ENCODE measurements at places on chromosomes 3 and 15.

DNA sequence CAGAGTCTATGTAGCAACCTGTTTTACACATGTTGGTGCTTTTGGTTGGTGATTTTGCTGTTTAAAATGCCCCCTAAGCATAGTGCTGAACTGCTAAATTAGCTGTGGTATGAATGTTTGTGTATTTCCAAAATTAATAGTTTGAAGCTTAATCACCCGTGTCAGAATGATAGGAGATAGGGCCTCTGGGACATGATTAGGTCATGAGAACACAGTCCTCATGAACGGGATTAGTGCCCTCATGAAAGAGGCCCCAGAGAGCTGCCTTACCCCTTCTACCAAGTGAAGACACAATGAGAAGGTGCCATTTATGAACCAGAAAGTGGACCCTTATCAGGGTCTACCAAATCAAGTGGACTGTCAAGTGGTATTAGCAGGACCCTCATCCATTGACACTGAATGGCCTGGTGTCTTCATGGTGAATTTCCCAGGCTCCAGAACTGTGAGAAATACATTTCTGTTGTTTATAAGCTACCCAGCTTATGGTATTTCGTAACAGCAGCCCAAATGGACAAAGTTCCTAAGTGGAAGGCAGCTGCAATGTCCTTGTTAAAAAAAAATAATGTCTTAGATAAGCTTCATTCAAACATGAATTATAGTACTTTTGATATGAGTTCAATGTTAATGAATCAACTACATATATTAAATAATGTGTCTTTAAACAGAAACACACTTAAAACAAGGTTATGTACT lies 37.7 kb upstream of the FRMD4B start:
- no peak for DNase-seq

- no peak for DNase-seq
Measured at GRCh38 chr15:71114066-71114680, 1.1 kb upstream of the THSD4 start.

- no peak for DNase-seq
Measured at GRCh38 chr3:88478460-88478859, 328.7 kb downstream of the C3orf38 start.

DNA sequence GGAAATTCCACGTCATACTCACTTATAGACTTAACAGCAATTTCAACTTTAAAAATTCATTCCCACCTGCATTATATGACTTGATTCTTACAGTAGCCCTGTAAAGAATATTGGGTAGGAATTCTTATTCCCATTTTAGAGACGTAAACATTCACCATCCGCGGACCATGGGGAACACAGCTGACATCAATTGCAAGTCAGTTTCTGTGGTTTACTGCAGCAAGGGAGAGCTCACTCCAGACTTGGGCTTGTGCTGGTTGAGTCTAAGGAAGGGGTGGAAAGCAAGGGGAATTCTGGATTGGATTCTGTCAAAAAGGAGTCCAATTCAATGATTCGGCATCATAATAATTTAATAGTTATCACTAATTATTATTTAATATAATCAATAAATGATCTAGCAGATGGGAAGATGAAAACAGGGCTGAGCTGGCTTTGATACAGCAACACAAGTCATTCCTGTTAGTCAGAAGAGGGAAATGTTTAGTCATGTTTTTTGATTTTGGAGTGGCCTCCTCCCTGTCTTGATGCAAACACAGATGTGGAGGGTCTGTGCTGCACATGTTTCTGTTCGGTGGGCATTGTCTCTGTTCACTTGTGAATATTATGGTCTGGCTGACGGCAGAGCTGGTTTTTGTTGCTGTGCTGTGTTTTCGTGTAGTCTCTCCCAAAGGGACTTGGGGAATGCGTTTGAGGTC lies 9.7 kb downstream of the LIPC start:
- DNase-seq = no peak

DNA sequence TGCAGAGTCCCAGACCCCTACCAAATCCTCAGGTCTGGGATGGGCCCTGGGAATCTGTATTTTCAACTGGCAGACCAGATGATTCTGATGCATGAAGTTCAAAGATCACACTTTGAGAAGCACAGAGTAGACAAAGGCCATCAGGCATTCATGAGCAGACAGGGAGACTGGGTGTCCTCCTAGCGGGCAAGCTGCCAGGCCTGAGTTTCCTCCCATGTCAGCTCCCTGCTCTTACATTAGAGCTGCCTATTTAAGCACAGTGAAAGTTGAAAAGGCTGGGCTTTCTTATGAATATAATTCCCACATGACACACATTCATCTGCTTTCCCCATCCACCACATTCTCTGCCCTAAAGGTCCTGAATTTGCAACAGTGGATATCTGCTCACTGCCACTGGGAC lies 14.0 kb downstream of the CAPN3 start:
- no peak for DNase-seq

GRCh38 chr3:140765246-140765645 lies 87.4 kb downstream of the TRIM42 start:
- DNase-seq = no peak

DNA sequence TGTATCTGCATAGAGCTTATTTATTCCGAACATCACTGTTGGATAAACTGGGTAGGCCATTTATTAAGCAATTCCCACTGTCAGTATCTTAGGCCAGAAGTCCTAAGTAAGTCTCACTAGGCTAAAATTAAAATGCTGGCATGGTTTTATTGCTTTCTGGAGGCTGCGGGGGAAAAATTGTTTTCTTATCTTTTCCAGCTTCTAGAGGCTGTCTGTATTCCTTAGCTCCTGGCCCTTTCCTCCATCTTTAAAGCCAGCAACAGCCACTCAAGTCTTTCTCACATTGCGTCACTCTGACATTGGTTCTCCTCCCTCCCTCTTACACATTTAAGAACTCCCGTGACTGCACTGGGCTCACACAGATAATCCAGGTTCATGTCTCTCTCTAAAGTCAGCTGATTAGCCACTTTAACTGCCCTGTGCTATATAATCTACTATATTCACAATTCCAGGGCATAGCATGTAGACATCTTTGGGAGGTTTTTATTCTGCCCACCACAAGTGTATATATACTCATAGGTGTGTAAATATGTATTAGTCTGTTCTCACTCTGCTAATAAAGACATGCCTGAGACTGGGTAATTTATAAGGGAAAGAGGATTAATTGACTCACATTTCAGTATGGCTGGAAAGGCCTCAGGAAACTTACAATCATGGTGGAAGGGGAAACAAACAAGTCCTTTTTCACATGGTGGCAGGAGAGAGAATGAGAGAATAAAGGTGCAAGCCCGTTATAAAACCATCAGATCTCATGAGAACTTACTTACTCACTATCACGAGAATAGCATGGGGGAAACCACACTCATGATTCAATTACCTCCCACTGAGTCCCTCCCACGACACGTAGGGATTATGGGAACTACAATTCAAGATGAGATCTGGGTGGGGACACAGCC lies 113.5 kb upstream of the SLC7A14 start:
- DNase-seq = no peak

GRCh38 chr15:72170691-72171090 lies 26.9 kb downstream of the GRAMD2A start:
- no peak for DNase-seq

GRCh38 chr3:53242642-53243041 lies 13.2 kb downstream of the TKT start:
- DNase-seq = no peak

- DNase-seq = no peak
Measured at GRCh38 chr15:38853608-38854007, 289.0 kb upstream of the RASGRP1 start.

GRCh38 chr15:84970843-84971242 lies 10.8 kb upstream of the PDE8A start:
- DNase-seq = no peak

DNA sequence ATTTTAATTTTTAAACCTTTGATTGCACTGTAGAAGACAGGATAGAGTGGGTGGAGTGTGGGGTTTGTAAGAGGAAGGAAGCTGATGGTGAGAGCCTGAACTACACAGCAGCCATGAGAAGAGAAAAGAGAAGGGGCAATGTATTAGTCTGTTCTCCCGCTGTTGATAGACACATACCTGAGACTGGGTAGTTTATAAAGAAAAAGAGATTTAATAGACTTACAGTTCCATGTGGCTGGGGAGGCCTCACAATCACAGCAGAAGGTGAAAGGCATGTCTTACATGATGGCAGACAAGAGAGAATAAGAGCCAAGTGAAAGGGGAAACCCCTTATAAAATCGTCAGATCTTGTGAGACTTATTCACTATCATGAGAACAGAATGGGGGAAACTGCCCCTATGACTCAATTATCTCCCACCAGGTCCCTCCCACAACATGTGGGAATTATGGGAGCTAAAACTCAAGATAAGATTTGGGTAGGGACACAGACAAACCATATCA lies 37.3 kb downstream of the STARD5 start:
- no peak for DNase-seq

GRCh38 chr3:71956716-71957115 lies 171.8 kb upstream of the PROK2 start:
- DNase-seq = no peak

DNA sequence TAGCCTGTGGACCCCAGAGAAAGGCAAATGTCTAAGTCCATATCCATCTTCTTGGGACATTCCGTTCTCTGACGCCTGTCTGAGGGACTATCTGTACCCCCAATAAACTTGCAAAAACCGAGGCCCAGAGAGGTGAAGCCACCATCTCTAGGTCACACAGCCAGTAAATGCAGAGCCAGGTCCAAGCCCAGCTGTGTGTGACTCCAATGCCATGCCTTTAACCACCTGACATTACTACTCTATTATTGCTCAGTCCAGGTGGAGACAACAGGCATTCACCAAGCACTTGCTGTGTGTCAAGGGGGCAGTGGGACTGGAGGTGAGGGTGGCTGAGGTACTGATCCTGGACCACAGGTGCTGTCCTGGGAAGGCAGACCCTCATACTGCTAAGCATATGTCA lies 25.4 kb downstream of the CYP8B1 start:
- no peak for DNase-seq

DNA sequence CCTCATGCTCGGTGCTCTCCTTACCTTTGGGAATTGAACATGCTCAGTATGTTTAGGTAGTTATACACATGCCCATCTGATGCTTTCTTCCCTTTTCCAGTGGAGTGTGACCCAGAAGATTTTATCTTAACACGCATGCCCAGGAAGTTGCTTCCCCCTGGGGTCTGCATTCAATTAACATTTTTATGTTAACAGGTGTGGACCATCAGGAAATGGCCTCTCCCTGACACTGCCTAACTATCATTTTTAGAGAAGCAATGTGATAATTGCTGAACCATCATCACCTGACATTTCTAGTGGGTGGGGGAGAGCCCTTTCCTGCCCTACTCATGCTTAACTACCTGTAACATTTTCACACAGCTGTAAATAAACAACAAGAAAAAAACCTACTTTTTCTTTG lies 55.1 kb upstream of the TGFBR2 start:
- no peak for DNase-seq

- DNase-seq = no peak
Measured at GRCh38 chr3:27076815-27077630, 292.2 kb downstream of the NEK10 start.

- no peak for DNase-seq
Measured at GRCh38 chr3:197960694-197961581, 921 bp downstream of the LMLN start.

DNA sequence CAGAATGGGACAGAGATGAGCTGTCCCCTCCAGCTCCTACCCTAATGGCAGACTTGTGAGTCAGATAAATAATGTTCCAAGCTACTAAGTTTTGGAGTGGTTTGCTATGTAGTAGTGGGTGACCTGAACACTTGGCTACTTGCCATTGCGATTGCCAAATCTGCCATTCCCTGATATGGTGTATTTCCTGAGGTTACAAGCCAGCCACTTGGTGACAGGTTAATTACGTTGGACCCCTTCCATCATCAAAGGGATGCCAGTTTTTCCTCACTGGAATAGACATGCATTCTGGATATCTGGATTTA lies 33.6 kb downstream of the MORF4L1 start:
- DNase-seq = peak; percentile 41

GRCh38 chr3:122100591-122101463 lies 45.7 kb downstream of the CD86 start:
- no peak for DNase-seq

DNA sequence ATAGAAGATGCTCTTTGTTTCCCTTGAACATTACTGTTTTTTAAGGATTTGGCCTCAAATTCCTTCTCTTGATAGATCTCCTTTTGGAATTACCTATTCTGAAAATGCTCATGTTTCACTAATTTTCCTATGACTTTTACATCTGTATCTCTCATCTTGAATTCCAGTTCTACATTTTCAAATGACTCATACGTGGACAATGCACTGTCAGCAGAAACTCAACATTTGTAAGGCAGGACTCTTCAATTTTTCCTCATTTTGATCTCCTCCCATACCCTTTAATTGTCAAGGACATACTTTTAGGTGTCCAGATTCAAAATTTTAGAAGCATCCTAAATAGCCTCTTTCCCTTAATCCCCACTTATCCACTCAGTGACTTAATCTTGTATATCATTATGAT lies 341.0 kb upstream of the RASGRP1 start:
- no peak for DNase-seq

- DNase-seq = no peak
Measured at GRCh38 chr3:99503350-99503749, 135.0 kb upstream of the COL8A1 start.

- DNase-seq = no peak
Measured at GRCh38 chr3:185667574-185667973, 81.5 kb downstream of the SENP2 start.

- DNase-seq = no peak
Measured at GRCh38 chr15:79724312-79724711, 172.5 kb downstream of the MTHFS start.

- peak; percentile 64 for DNase-seq
Measured at GRCh38 chr3:159866201-159866746, 122.4 kb upstream of the IL12A start.

DNA sequence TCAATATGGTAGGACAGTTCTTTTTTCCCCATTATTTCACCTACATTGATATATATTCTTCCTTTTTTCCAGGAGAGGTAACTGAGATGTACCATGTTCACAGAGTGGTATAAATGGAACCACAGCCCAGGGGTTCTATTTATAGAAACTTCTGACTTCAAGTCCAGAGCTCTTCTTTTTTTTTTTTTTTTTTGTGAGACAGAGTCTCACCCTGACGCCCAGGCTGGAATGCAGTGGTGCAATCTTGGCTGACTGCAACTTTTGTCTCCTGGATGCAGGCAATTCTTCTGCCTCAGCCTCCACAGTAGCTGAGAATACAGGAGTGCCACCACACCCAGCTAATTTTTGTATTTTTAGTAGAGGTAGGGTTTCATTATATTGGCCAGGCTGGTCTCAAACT lies 267.1 kb upstream of the TPRG1 start:
- no peak for DNase-seq

- DNase-seq = no peak
Measured at GRCh38 chr3:129231331-129232119, 17.9 kb upstream of the COPG1 start.

- peak; percentile 58 for DNase-seq
Measured at GRCh38 chr3:17645074-17645698, 97.2 kb downstream of the TBC1D5 start.

GRCh38 chr3:8640223-8640622 lies 4.4 kb downstream of the SSUH2 start:
- no peak for DNase-seq

GRCh38 chr3:37387462-37387861 lies 213.1 kb upstream of the LRRFIP2 start:
- no peak for DNase-seq

- no peak for DNase-seq
Measured at GRCh38 chr3:110804856-110805255, 266.8 kb upstream of the NECTIN3 start.

- DNase-seq = no peak
Measured at GRCh38 chr3:174951034-174951433, 91.9 kb downstream of the NAALADL2 start.

GRCh38 chr3:50297896-50298725 lies 1.1 kb downstream of the HYAL3 start:
- peak; percentile 26 for DNase-seq

GRCh38 chr3:195556390-195556789 lies 13.3 kb upstream of the PPP1R2 start:
- DNase-seq = no peak

Measured in G401 (cell line).